ENCODE measurements at places on chromosomes 7 and 10. TPM values are rescaled to one million over a fixed set of nuclear protein-coding genes. Genes with fewer than 3 reads are reported as not detected.

- H3K27me3 ChIP-seq = peaks cover 14% of the 10 kb centered on the region
- H3K27ac ChIP-seq = no peak overlapping the region
- no peak overlapping the region for H3K4me3 ChIP-seq
- H3K36me3 ChIP-seq = no peaks in the 10 kb centered on the region
- H3K4me1 ChIP-seq = no peaks in the 10 kb centered on the region
Measured at GRCh38 chr7:1239803-1240516, 7.3 kb downstream of the UNCX start.

DNA sequence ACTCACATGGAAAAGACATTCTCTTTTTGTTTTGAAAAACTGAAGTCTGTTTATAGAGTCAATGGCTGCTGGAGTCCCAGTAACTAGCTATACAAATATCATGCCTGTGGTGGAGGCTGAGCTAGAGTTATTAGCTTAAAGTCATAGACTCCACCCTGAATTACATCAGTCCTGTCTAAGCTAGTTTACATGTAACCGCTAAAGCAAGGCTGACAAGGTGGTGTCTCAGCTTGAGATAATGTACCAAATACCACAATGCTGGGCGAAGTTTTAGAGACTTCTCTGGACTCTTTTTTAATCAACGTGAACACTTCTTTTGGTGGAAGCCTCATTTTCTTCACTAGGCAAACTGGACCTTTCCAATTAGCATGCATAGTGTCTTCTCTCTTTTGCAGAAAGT lies 219.4 kb downstream of the ANK3 start:
- DNase-seq = no peak
- no peaks in the 10 kb centered on the region for H3K4me1 ChIP-seq
- no peaks in the 10 kb centered on the region for H3K36me3 ChIP-seq
- no peak overlapping the region for H3K27ac ChIP-seq
- no peaks in the 10 kb centered on the region for H3K27me3 ChIP-seq
- no peak overlapping the region for H3K4me3 ChIP-seq

DNA sequence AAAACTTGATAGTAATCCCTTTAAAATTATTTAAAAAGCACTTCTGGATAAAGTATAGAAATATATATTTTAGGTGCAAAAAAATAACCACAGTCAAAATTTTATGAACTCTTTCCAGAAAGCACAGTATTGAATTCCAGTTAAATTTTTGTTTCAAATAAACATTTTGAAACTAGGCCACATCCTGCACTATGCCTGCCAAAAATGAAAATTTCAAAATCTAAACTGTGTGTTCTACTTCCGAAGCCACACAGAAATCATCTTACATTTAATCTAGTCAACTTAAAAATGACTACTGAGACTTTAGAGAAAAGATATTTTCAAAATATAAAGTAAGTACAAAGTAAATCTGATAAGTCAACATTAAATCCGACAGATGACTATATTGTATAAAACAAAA lies 50.0 kb downstream of the MAGI2 start:
- no peak for DNase-seq
- H3K36me3 ChIP-seq = no peaks in the 10 kb centered on the region
- no peaks in the 10 kb centered on the region for H3K4me1 ChIP-seq
- H3K4me3 ChIP-seq = no peak overlapping the region
- no peaks in the 10 kb centered on the region for H3K27me3 ChIP-seq

DNA sequence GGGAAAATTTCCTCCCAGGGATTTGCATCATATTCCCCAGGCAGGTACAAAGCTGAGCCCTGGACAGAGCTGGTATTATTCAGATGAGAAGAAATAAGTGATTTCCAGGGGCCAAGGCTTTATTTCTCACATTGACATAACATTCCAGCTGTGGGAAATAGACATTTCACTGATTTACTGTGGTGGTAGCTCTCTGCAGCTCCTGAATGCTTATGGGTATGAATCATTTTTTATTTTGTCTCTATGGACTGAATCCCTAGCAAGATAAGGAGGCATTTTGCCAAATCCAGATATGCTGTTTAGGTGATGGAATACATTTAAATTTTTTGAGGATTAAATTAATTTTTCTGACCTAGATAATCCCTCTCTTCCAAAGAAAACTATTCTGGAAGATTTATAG lies 97.9 kb downstream of the MTPN start:
- no peak overlapping the region for H3K27ac ChIP-seq
- H3K4me3 ChIP-seq = no peak overlapping the region
- no peak for DNase-seq
- H3K4me1 ChIP-seq = no peaks in the 10 kb centered on the region

GRCh38 chr10:55500931-55501559 lies 700.0 kb upstream of the PCDH15 start:
- no peak for DNase-seq
- no peaks in the 10 kb centered on the region for H3K4me1 ChIP-seq
- no peaks in the 10 kb centered on the region for H3K36me3 ChIP-seq
- H3K4me3 ChIP-seq = no peak overlapping the region
- no peaks in the 10 kb centered on the region for H3K27me3 ChIP-seq

DNA sequence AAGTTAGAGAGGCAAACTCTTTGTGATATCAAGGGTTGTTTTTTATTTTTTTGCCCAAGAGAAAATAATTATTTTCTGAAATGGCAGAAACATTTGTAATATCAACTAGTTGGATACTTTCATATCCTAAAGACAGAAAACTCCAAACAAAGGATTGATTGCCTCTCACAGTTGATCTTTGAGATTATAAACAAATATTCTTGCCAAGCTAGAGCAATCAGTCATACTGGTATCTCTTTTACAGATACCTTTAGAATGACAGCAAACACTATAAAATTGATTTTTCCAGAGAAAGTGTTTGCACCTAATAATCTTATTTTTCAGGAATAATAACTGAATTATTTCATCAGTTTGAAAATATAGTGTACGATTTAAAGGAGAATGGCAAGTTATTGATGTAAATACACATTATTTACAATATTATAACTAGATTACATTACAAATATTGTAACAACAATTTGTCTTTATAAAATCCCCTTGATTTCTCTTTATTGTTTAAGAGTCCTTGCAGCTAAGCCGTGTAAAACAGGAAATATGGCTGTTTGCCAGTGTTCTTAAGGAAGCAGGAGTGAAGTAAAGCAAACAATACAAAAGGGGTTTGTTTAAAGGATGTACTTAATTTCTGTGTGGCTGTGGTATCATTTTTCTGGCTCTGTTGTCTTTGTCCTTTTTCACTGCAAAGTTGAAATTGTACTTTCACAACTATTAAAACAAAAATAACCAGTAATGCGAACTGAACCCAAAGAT lies 58.4 kb downstream of the MAPK8 start:
- no peak for DNase-seq
- no peaks in the 10 kb centered on the region for H3K36me3 ChIP-seq
- no peaks in the 10 kb centered on the region for H3K27me3 ChIP-seq
- no peak overlapping the region for H3K27ac ChIP-seq
- H3K4me3 ChIP-seq = no peak overlapping the region
- H3K4me1 ChIP-seq = no peaks in the 10 kb centered on the region

GRCh38 chr10:120765226-120765803 lies 85.8 kb upstream of the WDR11 start:
- H3K4me1 ChIP-seq = no peaks in the 10 kb centered on the region
- no peaks in the 10 kb centered on the region for H3K36me3 ChIP-seq
- no peak overlapping the region for H3K27ac ChIP-seq
- no peak overlapping the region for H3K4me3 ChIP-seq
- no peaks in the 10 kb centered on the region for H3K27me3 ChIP-seq
- DNase-seq = no peak

- no peak overlapping the region for H3K27ac ChIP-seq
Measured at GRCh38 chr7:150942591-150943452, 35.3 kb downstream of the KCNH2 start.

AFAP1L2 gene
- polyA plus RNA-seq = 0.41 TPM

DNA sequence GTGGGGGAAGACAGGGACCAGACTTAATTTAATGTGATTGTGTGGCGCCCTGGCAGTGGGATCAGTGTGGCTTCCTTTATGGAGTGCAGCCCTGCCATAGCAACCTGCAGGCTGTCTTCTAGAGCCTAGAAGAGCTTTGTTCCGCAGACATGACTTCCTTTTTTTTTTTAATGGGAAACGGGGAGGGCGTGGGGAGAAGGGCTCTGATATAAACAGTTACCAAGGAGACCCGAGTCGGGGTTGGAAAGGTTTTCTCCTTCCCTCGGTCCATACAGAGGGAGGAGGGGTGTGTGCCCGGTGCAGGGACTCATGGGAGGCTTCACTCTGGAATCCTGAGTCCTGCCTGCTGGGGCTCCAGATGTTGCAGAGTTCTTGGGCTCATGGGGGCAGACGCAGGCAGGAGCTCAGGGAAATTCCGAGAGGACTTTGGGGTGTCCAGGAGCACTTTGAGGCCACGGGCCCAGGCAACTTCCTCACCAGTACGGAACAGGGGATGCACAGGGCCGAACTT lies 26.9 kb downstream of the TMEM120A start:
- H3K27ac ChIP-seq = no peak overlapping the region
- no peak for DNase-seq

DNA sequence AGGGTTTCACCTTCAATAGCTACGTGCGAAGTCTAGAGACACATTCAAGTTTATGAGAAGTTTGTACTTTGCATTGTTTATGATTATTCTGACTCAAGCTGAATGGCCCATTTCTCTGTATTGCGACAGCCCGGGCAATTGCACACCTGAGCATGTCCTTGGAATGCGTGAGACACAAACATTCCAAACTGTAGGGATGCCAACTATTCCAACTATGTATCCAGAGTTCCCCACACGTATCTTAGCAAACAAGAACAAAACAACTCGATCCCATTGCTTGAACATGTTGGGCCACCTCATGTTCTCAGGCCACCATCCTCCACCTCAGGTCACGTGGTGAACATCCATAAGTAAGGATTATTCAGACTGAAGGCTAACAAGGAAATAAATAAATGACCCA lies 51.4 kb upstream of the EGFR start:
- no peak overlapping the region for H3K27ac ChIP-seq
- H3K4me1 ChIP-seq = no peaks in the 10 kb centered on the region
- no peaks in the 10 kb centered on the region for H3K27me3 ChIP-seq
- H3K36me3 ChIP-seq = no peaks in the 10 kb centered on the region
- H3K4me3 ChIP-seq = no peak overlapping the region

GRCh38 chr7:132742189-132742612 lies 165.9 kb upstream of the PLXNA4 start:
- no peaks in the 10 kb centered on the region for H3K36me3 ChIP-seq
- H3K27ac ChIP-seq = no peak overlapping the region
- no peak for DNase-seq
- no peaks in the 10 kb centered on the region for H3K4me1 ChIP-seq
- no peak overlapping the region for H3K4me3 ChIP-seq
- no peaks in the 10 kb centered on the region for H3K27me3 ChIP-seq

DNA sequence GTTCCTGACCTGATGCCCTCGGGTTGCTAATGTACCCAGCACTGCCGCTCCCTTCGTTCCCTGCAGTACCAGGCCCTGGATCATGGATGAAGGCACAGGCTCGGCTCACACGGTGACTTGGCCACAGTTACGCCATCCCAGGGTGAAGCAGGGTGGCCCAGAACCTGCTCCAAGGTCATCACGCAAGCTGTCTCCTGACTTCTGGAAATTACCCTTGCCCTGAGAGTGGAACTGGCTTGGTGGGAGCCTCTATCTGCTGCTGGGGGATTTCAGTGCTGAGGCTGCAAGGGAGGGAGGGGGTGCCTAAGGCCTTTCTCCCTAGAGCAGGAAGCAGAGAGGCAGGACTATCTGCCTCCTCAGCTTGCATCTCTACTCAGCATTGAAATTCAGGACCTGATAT lies 36.6 kb downstream of the FIGNL1 start:
- no peak overlapping the region for H3K27ac ChIP-seq
- H3K4me1 ChIP-seq = peaks cover 61% of the 10 kb centered on the region
- no peaks in the 10 kb centered on the region for H3K36me3 ChIP-seq
- no peak overlapping the region for H3K4me3 ChIP-seq
- DNase-seq = no peak
- H3K27me3 ChIP-seq = no peaks in the 10 kb centered on the region

DNA sequence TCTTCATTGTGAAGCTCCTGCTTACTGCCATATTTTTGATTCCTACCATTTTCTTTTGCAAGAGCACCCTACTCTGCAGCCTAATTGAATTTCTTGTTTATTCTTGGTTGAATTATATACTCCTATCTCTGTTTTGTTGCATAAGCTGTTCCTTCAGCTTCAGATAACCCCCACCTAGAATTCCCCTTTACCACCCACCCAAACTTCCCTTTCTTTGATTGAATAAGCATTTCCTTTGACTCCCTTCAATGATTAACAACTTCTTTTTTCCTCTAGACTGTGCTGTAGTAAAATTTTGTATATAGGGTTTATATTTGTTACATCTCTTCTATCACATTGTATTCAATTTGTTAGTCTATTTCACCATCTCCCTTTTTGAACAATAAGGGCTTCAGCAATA lies 168.1 kb downstream of the GPR37 start:
- no peak for DNase-seq
- no peaks in the 10 kb centered on the region for H3K4me1 ChIP-seq
- no peaks in the 10 kb centered on the region for H3K36me3 ChIP-seq
- H3K27ac ChIP-seq = no peak overlapping the region
- H3K4me3 ChIP-seq = no peak overlapping the region

ADCY1 gene
- 0.32 TPM for polyA plus RNA-seq

Data from GM12878 (cell line).